Naive thymus-derived CD8-positive, alpha-beta T cell (primary cell): ENCODE measurements at places on chromosomes 16 and 17.

DNA sequence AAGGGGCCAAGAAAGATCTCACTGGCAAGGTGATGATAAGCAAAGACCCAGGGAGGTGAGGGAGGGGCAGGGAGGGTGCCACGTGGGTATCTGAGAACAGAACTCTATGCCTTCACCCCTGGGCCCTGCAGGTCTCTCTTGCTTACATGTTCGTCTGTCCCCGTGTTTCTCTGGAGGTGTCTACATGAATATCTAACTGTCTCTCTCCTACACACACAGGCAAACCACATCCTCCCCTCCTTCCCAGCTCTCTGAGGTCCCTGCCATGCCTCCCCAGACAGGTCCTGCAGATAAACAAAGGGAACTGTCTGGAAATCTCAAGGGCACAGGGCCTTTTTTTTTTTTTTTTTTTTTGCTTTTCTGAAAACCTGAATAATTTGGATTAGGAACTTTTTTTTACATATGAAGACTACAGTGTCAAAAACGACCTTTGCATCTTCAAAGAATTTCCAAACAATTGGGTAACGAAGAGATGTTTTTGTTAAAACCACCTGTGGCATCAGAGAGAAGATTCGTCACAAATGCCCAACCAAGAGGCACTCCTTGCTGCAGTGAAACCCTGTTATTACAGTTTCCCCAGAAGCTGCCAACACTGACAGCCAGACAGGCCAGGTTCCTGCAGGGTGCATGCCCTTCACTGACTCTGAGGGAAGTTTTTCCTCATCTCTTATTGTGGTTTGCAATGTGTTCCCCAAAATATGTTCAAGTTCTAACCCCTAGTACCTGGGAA lies 17.8 kb downstream of the PLLP start:
- peaks cover 27% of the 10 kb centered on the region for H3K4me1 ChIP-seq
- peak; percentile 42 for DNase-seq
- no peaks in the 10 kb centered on the region for H3K36me3 ChIP-seq
- H3K27me3 ChIP-seq = no peaks in the 10 kb centered on the region
- H3K4me3 ChIP-seq = peak overlapping the region; percentile 59

DNA sequence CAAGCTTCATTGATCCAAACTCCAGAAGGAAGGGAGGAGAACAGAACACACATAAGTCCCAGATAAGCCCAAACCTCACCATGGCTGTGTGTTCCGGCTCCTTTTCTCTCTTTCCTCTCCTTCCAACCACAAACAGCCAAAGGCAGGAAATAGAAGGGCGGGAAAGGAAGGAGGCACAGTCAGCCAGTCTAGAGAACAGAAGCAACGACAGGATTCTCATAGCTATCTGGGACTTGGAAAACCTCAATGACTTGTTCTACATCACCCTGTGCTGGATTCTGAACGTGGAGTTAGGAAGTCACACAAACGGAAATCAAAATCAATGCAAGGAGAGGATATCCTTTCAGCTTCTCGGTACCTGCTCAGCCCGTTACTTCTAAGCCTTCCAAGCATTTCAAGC lies 9.0 kb downstream of the CRK start:
- H3K4me1 ChIP-seq = peaks cover 57% of the 10 kb centered on the region
- peak overlapping the region; percentile 33 for H3K4me3 ChIP-seq
- no peaks in the 10 kb centered on the region for H3K27me3 ChIP-seq
- DNase-seq = no peak
- H3K36me3 ChIP-seq = peaks cover 30% of the 10 kb centered on the region

DNA sequence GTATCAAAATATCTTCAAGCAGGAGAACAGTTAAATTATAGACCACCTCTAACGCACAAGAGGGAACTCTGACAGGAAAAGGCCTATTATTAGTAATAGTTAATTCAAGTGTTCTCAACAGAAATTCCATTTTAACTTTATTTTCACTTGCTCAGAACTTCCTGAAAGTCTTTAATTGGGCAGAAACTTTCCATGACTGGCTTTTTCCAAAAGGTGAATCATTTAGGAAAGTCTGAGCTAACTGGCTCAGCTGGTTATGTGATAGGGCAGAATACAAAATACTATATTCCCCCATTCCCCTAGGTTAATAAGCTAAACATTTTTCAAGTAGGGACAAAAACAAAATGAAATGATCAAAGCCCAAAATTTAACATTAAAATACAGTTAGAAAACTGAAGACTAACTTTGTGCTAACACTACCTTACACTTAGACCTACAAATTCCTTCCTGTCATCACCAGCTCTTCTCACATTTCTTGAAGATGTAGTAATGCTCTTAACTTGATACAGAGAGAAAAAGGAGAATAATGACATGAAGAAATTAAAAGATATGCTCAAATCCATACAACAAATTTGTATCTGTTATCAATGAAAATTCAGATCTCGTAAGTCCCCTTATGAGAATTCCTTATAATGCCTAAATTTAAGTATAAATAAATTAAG lies 31.0 kb downstream of the CFDP1 start:
- H3K27ac ChIP-seq = no peak overlapping the region
- H3K4me3 ChIP-seq = no peak overlapping the region
- no peaks in the 10 kb centered on the region for H3K27me3 ChIP-seq

- no peak overlapping the region for H3K4me3 ChIP-seq
- H3K36me3 ChIP-seq = peaks cover 8% of the 10 kb centered on the region
- DNase-seq = no peak
- no peak overlapping the region for H3K27ac ChIP-seq
- H3K4me1 ChIP-seq = no peaks in the 10 kb centered on the region
- H3K27me3 ChIP-seq = no peaks in the 10 kb centered on the region
These were observed 1.3 kb downstream of the HIGD1B start for GRCh38 chr17:44848961-44849489.

DNA sequence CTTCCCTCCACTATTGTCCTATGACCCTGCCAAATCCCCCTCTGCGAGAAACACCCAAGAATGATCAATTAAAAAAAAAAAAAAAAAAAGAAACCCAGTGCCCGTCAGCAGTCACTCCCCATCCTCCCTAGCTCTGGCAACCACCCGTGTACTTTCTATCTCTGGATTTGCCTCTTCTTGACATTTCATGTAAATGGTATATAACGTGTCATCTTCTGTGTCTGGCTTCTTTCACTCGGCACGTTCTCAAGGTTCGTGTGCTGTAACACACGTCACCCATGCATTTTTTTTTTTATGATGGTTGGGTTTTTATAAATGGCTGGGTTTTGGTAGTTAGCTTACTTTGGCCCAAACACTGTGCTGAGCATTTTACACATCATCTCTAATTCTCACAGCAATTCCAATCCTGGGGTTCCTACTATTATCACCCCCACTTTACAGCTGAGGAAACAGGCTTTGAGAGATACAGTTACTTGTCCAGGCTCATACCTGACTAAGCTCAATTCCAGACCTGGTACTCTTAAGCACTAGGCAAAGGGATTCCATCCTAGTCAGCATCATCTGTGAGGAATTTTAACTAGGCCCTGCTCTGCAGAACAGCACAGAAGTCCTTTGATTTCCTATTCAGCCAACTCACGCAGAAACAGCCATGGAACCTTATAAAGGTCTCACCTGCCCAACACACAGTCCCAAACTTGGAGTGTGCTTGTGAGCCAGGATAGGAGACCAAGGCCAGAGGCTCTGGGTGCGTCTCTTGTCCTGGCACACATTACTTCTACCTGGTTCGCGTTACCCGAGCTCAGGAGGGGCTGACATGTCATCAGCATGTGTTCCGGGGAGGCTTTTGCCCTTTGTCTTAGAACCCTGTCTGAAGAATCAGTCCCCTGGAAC lies 11.7 kb downstream of the NDUFAB1 start:
- peaks cover 91% of the 10 kb centered on the region for H3K36me3 ChIP-seq
- H3K4me3 ChIP-seq = peak overlapping the region; percentile 22
- DNase-seq = no peak
- H3K27ac ChIP-seq = no peak overlapping the region

GRCh38 chr17:79883202-79883601 lies 44.0 kb upstream of the CBX4 start:
- DNase-seq = no peak
- no peaks in the 10 kb centered on the region for H3K4me1 ChIP-seq
- H3K27me3 ChIP-seq = peaks cover 27% of the 10 kb centered on the region
- H3K4me3 ChIP-seq = no peak overlapping the region

DNA sequence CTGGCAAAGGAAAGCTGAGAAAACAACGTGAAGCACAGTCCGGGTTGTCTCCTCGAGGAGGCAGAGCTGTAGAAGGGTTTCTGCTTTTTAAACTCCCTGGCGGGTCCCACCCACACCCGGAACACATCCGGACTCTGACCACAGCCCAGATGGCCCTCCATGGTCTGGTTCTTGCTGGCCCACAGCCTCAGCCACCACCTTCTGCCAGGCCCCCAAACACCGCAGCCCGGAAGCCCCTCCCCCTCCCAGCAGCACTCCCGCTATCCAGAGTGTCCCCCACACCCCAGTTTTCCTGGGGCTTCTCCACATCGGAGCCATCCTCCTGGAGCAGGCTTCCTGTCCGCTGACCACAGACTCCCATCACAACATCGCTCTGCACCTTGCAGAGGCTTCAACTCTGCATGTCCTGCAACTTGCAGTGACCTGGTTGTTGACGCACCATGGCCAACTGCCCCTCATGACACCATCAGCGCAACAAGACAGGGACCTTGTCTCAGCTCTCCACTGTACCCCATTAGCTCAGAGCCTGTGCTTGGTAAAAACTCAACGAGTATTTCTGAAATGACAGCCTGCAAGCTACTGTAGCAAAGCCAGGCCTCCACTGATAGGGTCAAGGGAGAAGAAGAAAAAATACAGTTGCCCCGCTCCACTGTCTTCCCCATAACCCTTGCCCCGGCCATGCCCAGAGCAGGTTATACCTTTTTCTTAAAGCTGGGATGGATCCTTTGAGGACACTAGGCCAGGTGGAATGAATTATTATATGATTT lies 129.8 kb downstream of the C16orf78 start:
- peaks cover 10% of the 10 kb centered on the region for H3K4me1 ChIP-seq
- H3K4me3 ChIP-seq = no peak overlapping the region
- no peaks in the 10 kb centered on the region for H3K27me3 ChIP-seq

DNA sequence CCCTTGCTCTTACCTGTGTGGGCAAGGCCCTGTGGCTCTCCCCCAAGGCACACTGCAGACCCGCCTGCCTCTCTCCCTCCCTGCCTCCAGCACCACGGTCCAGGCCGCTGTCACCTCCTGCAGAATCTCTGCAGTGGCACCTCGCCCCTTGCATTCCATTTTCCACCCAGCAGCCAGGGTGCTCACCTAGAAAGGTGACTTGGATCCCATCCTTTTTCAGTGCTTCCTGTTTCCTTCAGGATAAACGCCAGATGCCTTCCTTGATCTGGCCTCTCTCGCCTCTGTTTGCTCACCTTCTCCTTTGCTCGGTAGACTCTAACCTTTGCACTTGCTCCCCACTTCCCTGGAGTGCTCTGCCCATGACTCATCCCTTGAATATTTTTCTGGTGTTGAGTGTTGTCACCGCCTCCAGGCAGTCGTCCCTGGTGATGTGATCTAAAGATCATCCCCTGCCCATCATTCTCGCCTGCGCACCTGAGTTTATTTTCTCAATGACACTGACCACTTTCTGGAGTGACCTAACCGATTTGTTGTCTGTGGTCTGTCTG lies 79.2 kb upstream of the LGALS9 start:
- H3K27ac ChIP-seq = no peak overlapping the region
- no peaks in the 10 kb centered on the region for H3K27me3 ChIP-seq
- no peak overlapping the region for H3K4me3 ChIP-seq
- no peak for DNase-seq

GRCh38 chr16:85608515-85608885 lies 4.6 kb upstream of the GSE1 start:
- peaks cover 37% of the 10 kb centered on the region for H3K4me1 ChIP-seq
- H3K27ac ChIP-seq = no peak overlapping the region
- H3K36me3 ChIP-seq = no peaks in the 10 kb centered on the region
- H3K27me3 ChIP-seq = no peaks in the 10 kb centered on the region
- H3K4me3 ChIP-seq = no peak overlapping the region

DNA sequence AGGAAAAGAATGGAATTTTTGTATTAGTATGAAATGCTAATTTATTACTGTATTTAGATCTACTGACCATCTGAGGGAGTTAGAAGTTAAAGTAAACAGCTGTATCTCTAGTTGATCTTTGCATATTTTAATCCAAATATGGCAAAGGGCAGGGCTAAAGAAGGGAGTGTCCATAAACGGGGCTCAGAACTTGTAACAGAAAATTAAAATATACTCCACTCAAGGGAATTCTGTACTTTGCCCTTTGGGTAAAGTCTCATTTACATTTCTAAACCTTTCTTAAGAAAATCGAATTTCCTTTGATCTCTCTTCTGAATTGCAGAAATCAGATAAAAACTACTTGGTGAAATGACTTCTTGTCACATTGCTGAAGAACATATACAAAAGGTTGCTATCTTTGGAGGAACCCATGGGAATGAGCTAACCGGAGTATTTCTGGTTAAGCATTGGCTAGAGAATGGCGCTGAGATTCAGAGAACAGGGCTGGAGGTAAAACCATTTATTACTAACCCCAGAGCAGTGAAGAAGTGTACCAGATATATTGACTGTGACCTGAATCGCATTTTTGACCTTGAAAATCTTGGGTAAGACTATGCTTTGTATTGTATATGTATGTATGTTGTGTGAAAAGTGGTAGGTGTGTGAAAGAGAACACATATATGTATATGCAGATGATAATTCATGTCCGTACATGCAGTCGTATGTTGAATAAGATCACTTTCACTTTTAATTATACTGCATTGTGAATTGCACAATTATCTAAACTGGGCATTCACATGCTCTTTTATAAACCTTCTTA lies at the start of gene ASPA:
Gene ASPA, plus strand, starts transcription at position 186 of the 799 bp plus-strand sequence. Its CDS starts 163 bp downstream, at position 349.
- peak within 1 kb of the TSS; percentile 75 for H3K27ac ChIP-seq
- H3K27me3 ChIP-seq = peaks cover 15% of the 10 kb centered on the region
- no peak for DNase-seq
- no peaks in the 10 kb centered on the region for H3K4me1 ChIP-seq

DNA sequence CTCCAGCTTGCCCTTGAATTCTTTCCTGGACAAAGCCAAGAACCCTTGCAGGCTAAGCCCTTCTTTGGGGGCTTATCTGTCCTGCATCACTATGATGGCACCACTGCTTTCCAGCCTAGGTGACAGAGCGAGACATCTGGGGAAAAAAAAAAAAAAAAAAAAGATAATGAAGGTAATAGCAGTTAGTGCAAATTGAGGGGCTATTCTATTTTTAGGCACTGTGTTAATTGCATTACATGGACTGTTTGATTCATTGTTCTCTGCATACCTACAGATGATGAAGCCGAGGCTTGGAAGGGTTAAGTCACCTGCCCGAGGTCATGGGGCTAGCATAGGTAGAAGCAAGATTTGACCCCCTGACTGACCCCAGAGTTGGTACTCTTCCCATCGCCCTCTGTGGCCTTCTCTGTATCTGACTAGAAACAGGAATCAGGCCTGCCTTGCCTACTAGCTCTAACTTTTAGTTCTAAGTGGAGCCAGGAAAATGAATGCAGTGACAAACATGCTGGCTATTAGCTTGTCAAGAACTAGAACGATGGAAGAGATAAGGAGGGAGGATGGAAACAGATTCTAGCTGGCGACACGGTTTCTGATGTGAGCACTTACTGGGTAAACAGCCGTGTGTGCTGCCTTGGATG lies 312.1 kb downstream of the SNX29 start:
- peaks cover 51% of the 10 kb centered on the region for H3K36me3 ChIP-seq
- H3K4me3 ChIP-seq = no peak overlapping the region
- H3K27ac ChIP-seq = no peak overlapping the region
